ENCODE measurements at places on chromosomes 4 and X.

DNA sequence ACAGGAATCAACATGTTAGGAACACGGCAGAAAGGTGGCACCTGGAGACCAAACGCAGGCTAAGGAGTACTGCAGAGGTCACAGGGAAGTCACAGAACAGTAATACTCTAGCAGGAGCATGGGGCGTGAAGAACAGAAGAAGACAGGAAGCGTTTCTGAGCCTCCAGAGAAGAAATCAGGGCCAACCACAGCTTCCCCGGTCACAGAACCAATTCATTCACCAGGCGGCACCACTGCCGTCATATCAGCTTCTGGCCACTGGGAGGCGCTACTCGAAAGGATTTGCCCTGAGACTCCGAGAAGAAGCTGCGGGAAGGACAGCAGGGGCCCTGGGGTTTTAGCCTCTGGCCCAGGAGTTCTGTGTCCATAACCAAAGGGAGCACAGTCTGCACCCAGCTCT is 78.0 kb upstream of the DRD5 start:
- DNase-seq = no peak

GRCh38 chr4:149956678-149957077 is 121.6 kb upstream of the DCLK2 start:
- DNase-seq = no peak

DNA sequence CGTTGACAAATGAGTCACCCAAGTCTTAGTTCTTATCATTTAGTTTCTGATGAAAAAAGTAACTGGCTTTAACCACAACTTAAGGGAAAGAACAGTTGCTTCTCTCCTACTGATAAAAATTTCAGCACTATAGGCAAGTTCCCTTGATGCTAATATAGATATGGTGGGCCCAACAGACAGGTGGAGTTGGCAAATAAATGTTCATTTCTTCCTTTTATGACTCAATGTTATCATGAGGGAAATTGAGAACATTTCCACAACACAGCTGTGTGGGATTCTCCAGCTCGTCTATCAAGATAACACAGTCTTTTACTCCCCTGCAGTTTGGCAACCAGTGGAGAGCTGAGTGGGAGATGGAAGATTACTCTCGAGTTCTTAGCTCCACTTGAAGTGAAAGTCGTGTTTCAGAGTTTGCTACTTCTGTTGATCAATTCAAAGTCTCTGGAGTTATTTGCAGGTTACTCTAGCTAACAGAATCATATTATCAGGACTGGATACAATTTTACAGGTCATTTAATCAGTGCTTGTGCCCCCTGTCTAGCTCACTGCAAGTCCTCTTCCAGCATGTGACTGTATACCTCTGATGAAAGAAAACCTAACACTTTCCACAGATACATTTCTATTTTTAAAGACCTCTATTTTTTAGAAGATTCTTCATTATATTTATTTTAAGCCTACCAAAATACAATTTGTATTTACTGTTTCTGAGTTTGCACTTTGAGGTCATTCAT is 270.6 kb upstream of the GK2 start:
- no peak for DNase-seq

GRCh38 chr4:109472343-109472761 is 38.7 kb downstream of the SEC24B start:
- DNase-seq = no peak

- no peak for DNase-seq
Measured at GRCh38 chr4:155559915-155560314, 106.7 kb upstream of the GUCY1A1 start.
